ENCODE measurements at places on chromosomes 2 and 18. TPM values are rescaled to one million over a fixed set of nuclear protein-coding genes. Genes with fewer than 3 reads are reported as not detected.
A peak's percentile ranks its signal among the peaks of the same experiment; 100 is the strongest.

GRCh38 chr2:85538507-85539360 is at the start of gene MAT2A:
MAT2A (plus strand) TSS chr2:85539168; CDS start chr2:85539288, 120 bp downstream.
- DNase-seq = peak; percentile 98

GRCh38 chr2:240582781-240583180 is 3.8 kb upstream of the CAPN10 start:
- no peak for DNase-seq

The SOX11 gene
- not detected for total RNA-seq

GRCh38 chr2:98335271-98335670 is 11.0 kb upstream of the CNGA3 start:
- DNase-seq = no peak

Measured in Calu3 (cell line).